ENCODE measurements at places on chromosomes 11 and 22.

DNA sequence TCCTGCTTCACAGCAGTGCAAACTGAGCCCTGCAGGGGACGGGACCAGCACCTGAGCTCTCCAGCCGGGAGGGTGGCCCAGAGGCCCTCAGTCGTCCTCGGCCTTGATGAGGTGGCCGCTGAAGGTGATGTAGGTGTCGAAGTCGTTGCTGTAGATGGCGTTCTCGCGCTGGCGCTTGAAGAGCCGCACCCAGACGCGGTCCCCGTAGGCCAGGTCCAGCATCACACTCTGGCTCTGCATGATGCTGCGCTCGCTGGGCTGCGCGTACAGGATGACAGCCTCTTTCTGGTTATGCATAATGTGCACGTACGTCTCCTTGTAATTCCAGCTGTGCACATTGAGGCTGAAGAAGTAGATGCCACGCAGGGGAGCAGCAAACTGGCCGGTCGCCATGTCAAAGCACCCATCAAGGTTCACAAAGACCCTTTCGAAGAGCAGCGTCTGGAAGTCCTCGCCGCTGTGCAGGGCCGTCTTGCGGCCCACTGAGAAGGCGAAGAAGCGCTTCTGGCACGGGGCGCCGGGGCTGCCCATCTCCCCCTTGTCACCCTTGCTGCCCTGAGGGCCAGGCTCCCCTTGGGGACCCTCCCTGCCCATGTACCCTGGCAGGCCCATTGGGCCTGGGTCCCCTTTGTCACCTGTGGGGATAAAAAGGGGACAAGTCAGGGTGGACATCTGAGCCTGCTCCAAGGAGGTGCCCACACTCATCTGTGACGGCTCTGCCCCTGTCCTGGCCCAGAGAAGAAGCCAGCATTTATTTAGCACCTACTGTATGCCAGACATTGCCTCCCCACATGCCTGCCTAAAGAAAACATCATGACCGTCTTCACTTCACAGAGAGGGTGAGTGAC, 5.7 kb downstream of the C1QTNF6 start:
- no peak for DNase-seq

DNA sequence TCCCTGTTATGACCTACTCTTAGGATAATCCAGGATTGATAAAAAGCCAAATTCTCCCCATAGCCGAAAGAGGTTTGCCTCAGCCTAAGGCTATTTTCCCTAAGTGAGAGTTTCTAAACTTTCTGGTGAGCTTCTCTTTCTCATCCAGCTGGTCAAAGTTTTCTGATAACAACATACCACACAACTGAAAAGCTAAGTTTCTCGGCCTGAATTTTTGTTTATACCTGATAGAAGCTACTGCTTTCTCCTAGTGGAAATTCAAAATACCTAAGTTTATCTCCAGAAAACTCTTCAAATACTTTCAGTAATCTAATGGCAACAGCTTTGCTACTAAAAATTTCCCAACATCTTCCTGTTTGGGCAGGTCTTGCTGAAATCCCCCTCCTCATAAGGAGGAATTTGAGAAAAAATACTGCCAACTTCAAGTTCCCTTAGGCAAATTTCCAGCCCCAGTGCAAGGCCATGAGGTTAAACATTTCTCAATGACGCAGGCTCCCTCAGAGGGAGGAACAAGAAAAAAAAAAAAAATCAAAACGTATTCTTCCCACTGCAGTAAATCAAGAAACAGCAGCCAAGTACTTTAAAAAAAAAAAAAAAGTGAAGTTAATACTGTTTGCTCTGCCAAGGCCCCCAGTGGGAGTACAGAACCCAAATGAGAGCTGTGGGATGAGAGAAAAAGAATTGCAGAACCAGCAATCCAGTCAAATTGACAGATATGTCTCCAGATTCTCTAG, 127.0 kb downstream of the MRTFA start:
- DNase-seq = no peak

GRCh38 chr11:6204706-6205105, 651 bp upstream of the C11orf42 start:
- DNase-seq = no peak

DNA sequence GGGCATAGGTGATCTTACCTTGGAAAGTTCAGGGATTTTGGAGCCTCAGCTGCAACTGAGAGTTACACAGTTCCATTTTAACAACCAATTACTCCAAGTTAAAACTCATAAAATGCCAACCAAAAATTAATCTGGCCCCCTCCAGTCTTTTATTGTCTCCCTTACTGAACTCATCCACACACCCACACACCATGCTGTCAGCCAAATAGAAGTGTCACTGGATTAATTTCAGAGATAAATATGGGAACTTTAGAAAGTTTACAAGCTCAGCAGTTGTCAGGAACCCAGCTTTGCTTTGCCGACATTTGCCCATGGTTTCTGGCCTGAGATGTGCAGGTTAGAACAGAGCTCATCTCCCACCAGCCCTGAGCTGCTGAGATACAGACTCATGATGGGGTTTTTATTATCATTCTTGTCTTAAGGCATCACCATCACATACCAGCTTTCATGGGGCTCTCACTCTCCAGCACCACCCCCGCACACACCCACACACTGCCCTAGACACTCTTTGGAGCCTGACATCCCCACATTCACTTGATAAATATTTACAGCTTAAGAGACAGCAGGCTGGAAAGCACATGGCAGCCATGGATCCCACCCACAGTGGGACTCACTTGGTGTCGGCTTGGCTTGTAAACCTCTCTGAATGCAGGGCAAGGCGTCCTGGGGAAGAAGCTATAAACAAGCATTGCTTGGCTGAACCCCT, 23.7 kb upstream of the CTR9 start:
- DNase-seq = no peak

GRCh38 chr22:36252754-36253522, at the start of gene APOL1:
TSS of gene APOL1 (plus strand) at chr22:36253133. CDS start at chr22:36254956, 1,823 bp downstream.
- no peak for DNase-seq

DNA sequence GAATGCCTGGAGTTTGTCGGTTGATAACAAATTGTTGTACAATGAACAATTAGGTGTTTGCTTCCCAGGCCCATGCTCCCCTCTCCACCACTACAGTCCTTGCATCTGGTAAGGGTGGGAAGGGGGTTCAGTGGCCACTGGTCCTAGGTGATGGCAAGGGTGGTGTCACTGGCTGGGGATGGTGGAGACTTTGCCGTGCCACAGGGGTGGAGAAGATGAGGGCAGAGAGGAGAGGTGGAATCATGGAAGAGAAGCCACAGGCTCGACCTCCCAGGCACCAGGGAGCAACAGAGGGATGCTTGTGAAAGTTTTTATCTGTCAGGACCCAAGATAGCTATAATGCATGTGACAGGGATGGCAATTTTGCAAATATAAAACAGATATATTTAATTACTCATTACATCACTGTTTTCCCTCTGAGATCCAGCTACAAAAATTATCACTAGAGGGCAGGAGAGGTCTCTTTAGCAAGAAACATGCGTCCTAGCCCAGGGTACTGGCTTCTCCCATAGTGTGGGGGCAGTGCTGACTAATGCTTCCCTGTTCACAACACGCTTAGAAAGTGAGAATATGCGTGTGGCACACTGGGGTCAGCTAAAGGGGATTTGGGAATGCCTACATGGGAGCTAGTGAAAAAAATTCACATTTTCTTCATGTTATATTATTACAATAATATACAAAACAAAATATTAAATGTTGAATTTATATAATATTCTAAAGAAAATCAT, 49.0 kb upstream of the AMPD3 start:
- DNase-seq = peak; percentile 91

DNA sequence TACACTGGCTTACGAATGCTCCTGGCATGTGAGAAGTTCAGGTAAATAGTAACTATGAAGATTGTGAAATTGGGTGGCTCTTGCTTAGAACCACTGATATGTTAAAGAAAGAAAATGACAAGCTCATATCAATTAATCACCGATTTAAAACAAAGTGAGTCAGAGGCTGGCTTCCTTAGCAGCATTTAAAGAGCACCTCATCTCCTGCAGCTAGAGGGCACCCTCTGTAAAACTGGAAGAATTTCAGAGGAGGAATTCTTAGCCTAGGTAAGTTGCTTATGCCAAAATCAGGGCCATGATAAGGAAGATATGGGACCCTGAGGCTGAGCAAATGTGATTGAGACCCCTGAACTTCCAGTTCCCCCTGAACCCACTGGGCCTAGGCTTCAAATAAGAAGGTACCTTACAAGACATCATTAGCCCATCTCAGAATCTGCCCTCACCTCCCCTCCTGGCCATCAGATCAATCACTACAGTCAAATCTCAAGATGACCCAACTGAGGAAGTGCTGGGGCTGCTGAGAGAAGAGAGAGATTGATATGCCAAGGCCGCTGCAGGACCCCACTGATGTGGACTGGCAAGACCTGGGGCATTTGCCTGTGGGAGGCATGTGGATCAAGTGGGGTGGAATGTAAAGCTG, 8.6 kb upstream of the CD3E start:
- DNase-seq = no peak

All from NCI-H2081 (cell line).